ENCODE measurements at places on chromosomes 1 and 21.

GRCh38 chr1:76713535-76713934 lies 153.7 kb upstream of the ST6GALNAC5 start:
- DNase-seq: no peak

- no peak for DNase-seq
Observed at GRCh38 chr21:38429011-38429410, 69.3 kb downstream of the ERG start.

GRCh38 chr1:150507912-150508864 lies at the start of gene ECM1:
Gene ECM1, plus strand, starts transcription at chr1:150508109. Its CDS starts 101 bp downstream, at chr1:150508210.
- no peak for DNase-seq

DNA sequence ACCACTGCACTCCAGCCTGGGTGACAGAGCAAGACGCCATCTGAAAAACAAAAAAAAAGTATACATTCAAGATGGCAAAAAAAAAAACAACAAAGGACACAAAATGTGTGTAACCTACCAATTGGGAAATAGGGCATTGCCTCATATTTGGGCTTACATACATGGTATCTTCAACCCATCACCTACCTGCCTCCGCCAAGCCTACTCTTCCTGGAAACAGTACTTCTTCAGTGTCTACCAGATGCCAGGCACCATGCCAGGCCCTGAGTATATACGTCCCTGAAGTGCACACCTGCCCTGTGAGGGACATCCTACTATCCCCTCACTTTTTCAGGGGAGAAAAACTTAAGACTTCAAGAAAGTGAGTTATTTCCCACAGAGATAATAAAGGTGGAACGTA lies 160.2 kb downstream of the TOMM20 start:
- DNase-seq: no peak

- no peak for DNase-seq
Observed at GRCh38 chr1:57319165-57319564, 104.7 kb downstream of the DAB1 start.

DNA sequence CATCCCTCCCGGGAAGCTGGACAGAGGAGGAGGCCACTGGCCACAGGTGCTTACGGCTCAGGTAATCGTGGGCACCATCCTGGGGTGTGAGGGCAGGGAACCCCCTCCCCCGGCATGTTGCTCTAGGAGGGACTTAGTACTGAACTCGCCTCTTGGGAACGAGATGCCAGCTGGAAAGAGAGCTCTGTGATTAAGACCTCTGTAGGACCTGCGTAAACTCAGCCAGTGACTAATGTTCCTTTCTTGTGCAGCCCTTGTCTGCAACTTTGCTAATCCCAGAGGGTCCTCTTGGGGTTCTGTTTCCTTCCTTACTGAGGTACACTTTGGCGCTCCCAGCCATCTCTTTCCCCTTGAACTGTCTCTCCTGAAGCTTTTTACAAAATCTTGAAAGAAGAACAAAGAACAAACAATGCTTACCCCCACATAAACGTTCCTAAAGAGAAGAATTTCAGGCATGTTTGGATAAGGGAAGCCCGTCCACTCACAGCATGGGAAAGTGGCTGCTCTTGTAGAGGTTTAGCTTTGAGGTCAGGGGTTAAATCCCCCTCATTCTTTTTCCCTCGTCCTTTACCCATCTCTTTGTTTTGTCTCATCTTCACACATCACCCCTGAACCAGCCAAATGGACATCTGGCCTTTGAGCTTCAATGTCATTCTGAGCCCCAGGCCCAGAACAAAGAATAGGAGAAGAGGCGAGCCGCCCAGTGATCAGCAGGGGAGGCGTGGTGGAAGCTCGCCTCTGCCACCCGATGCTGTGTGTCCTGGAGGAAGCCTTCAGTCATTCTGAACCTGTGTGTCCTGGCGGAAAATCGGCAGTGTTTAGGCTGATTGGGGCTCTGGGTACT lies 37.4 kb downstream of the CITED4 start:
- no peak for DNase-seq

DNA sequence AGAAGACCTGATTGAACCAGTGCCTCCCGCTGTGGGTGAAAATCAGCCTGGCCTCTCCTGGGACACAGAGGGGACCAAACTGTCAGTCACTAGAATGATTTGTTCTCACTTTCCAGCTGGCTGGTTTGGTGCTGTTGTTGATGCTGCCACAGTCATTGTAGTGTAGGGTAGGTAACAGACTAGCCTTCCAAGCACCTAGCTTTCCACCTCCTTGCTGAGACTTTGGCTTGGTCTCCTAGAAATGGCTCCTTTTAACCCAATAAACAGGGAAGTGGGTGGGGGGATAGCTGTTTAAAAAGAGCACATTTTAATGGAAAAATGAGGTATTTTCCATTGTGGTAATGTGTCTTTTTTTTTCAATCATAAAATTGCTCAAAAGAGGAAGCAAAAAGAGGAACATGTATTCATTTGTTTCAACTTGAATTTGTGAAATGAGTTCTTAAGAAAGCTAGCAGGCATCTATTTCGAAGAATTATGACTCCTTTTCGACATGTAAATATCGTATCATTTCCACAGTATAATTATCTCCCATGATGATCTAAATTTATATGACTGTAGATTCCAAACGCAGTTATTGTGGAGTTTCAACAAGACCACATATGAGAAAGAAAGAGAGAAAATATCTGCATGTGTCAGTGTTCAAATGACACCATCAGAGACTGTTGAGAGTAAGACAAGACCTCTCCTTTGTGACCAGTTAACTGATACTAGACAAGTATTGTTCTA lies 190.1 kb downstream of the HLX start:
- no peak for DNase-seq

- DNase-seq: no peak
Observed at GRCh38 chr1:230668227-230668626, 25.9 kb downstream of the COG2 start.

All from stimulated activated CD4-positive, alpha-beta T cell treated with anti-CD3 and anti-CD28 coated beads, Interleukin-1b, Interleukin-23, amount 100 ng/mL, for 1 hour (primary cell).